Stomach (tissue), 19 donors: ENCODE measurements at places on chromosomes 5 and 9.

DNA sequence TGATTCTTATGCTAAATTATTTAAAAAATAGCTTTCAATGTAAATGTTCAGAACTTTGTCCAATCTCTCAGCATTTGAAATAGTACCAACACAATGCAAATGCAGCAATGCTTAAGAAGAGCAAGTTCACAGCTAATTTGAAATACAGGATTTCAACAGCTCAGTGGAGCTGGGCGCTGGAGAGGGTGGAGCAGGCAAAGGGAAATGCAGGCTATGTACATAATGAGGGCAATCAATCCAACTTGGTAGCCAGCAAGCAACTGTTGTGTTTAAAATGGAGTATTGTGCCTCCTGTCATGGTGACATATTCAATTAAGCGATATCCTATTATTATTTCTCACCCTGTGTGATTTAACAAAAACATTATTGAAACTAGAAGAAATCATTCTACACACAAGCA is 568.8 kb downstream of the PSAT1 start:
- DNase-seq: no peak

DNA sequence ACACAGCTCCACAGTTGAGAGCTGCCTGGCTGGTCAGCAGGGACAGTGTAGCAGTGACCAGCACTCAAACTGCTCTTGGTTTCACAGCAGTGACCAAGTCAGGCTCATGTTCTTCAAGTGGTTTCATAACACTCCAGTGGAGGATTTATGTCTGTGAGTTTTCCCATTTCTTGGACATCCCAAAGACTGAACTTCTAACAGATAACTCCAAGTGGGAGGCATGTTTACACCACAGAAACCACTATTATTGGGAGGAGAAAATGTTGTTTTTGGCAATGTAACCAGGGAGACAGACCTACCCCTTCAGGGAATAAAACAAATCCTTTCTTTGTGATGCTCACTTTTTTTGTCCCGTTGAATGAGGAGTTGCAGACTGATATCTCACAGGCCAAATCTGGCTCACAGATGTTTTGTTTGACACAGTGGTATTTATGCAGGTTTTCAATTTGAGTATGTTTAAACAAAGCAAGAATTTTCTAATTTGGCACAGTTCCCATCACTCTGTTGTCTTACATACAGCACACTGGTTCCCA is 141.5 kb downstream of the RMI1 start:
- peak; percentile 52 for DNase-seq

DNA sequence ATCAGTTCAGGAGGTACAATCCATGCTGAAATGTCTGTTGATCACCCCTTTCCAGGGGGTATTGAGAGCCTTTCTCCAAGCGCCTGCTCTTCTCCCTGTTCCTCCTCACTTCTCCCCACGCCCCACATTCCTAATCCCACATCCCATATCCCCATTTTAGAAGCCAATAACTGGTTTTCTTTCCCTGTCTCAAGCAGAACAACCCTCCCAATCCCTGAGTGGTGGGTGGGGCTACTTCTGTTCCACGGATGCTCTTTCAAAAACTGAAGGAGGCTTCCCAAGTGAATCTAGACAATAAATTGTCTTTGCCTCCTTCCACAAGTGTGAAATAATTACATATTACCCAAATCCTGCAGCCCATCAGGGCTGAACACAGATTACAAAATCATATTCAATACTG is 77.0 kb upstream of the SEMA6A start:
- DNase-seq: no peak

- DNase-seq: no peak
These were observed 29.7 kb downstream of the SHB start for GRCh38 chr9:38039090-38039906.

DNA sequence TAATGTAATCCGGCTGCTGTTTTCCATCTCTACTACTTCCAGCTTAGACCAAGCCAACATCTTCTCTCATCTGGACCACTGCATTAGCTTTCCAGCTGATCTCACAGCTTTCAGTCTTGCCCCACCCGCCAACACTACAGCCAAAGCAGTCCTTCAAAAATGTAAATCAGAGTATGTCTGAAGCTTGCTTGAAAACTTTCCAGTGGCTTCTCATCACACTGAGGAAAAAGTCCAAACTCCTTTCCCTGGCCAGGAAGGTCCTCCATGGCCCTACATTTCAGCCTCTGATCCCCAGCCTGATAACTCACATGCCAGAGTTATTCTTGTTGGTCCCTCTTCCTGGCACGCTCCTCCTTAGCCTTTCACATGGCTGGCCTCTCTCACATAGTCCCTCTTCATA is 38.5 kb downstream of the TTC1 start:
- DNase-seq: no peak

- DNase-seq: no peak
These were observed 490.7 kb upstream of the NUDT12 start for GRCh38 chr5:104053353-104053649.

GRCh38 chr5:66515209-66515608 is 81.0 kb upstream of the MAST4 start:
- DNase-seq: no peak

DNA sequence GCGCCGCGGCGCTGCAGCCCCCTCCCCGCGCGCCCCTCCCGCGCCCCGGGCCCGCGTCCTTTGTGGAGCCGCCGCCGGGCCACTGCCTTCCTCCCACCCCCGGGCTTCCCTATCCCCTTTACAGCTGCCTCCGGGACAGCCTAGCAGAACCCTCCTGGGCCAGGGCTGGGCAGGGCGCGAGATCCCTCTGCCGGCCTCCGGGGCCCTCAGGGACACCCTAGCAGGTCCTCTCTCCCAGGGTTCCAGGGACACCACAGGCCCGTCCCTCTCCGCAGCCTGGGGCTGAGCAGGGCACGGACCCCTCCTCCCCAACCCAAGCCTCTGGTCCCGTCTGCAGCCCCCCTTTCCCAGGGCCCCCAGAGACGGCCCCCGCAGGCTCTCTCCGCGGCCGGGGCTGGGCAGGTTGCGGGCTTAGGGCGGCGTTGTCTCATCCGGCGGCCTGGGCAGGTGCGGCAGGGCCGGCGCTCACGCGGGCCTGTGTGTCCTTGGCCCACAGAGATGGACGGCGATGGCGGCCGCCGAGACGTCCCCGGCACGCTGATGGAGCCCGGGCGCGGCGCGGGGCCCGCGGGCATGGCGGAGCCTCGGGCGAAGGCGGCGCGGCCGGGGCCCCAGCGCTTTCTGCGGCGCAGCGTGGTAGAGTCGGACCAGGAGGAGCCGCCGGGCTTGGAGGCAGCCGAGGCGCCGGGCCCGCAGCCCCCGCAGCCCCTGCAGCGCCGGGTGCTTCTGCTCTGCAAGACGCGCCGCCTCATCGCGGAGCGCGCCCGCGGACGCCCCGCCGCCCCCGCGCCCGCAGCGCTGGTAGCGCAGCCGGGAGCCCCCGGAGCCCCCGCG is 710 bp downstream of the WNK2 start:
- DNase-seq: no peak

- no peak for DNase-seq
These were observed 71.5 kb downstream of the ANKRD33B start for GRCh38 chr5:10635257-10635866.

DNA sequence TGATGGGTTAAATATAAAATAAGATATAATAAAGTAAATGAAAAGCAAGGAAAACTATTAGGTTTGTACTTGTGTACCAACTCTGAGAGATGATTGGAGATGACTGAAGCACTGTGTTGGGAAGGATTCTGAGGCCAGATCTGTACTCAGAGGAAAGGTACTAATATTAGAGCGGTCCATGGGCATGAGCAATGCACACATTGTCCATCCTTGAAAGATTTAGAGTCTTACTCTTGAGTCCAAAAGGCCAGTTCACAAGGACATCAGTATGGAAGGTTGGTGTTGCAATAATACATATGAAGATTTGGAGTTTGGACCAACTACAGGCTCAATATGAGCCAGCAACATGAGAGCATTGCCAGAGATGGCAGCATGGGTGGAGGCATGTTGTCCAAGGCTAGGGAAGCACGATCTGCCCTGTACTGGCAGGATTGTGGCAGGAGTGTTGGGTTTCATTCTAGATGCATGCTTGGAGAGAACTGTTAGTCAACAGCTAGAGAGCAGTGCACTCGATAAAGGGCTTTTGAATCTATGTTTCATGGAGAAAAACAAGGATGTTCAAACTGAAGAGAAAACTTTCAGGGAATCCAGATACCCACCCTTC is 84.4 kb downstream of the TMEM215 start:
- DNase-seq: no peak

DNA sequence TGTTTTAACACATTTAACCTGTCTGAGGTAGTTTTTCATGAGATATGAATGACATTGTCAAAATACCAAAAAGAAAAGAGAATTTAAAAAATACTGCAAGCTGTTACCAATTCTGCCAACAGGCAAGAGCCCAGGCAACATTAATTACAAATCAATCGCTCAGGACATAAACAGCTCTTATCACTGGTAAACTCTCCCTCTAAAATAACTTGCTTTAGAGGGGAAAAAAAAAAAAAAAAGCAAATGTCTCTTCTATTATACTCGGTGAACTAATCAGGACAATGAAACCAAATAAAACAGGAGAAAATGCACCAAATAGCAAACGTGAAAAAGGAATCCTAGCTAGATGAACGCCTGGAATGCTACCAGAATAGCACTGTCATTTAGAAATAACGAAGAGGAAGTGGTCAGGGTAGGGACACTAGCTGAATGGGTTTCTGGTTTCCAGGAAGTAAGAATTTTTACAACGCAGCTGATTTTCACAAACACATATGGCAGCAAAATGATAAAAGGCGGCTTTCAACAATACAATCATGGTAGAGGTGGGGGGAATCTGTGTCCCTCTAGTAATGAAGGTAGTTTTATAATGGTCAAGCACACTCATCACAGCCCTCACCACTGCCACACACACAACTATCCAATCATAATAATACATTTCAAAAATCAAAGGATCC is 94.9 kb downstream of the DENND1A start:
- peak; percentile 46 for DNase-seq

DNA sequence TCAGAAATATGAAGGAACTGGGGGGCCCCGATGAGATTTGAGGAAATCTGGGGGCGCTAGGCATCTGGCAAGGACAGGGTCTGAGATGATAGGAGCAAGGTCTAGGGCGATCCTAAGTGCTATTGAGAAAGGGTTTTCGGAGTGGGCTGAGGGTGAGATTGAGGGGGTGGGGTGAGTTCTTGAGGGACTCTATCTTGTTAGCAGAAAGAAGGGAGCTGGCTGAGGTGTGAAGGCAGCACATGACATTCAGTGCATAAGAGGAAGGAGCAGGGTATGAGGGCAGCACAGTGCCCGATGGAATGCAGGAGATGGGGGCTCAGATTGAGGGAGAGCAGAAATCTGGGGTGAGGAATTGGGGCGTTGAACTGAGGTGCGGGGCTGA is 640 bp downstream of the TRIM32 start:
- DNase-seq: no peak

DNA sequence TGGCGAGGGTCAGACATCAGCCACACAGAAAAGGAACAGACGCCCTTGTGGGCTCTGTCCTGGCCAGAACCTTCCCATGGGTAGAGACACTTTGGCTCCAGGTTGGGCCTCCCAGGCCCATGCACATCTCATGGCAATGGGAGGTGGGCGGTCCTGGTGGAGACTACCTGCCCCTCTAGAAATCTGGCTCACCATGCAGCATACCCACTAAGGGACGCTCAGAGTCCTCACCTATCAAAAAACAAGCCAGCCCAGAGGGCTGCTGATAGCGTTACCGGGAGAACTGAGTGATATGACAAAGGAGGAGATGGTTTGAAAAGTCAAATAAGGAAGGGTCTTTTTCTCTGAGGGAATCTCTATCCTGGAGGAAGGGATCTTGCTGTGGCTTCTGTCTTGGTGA is 62.1 kb downstream of the C5orf15 start:
- DNase-seq: no peak

- no peak for DNase-seq
These were observed 89.8 kb upstream of the TLE4 start for GRCh38 chr9:79481846-79482477.

DNA sequence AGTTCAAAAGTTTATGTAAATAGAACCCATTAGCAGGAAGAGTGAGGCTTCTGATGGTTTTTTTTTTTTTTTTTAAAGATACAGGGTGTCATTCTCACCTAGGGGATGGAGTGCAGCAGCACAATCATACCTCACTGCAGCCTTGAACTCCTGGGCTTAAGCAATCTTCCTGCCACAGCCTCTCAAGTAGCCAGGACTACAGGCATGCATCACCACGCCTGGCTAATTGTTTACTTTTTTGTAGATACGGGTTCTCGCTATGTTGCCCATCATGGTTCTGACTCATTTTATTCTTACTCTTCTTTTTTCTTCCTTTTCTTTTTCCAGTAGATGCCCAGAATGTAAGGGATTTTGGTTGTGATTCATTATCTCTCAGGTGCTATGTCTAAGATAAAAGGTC is 201.1 kb downstream of the NNT start:
- no peak for DNase-seq

DNA sequence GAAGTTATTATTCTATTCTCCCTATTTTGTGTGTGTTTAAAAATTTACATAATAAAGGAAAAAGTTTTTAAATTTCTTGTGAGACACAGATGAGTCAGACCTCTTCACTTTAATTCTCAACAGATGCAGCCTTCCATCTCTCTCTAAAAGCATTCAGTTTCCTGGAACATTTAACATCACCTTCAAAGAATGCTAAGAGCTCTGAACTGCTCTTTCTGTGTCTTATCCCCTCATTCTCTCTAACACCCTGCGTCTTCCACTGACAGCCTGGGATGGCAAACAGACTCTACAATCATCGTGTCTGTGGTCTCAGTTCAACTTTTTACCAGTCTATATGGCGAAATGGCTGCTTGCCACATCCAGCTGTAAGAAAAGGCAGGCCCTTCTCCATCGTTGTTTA is 173.0 kb downstream of the HINT1 start:
- no peak for DNase-seq

DNA sequence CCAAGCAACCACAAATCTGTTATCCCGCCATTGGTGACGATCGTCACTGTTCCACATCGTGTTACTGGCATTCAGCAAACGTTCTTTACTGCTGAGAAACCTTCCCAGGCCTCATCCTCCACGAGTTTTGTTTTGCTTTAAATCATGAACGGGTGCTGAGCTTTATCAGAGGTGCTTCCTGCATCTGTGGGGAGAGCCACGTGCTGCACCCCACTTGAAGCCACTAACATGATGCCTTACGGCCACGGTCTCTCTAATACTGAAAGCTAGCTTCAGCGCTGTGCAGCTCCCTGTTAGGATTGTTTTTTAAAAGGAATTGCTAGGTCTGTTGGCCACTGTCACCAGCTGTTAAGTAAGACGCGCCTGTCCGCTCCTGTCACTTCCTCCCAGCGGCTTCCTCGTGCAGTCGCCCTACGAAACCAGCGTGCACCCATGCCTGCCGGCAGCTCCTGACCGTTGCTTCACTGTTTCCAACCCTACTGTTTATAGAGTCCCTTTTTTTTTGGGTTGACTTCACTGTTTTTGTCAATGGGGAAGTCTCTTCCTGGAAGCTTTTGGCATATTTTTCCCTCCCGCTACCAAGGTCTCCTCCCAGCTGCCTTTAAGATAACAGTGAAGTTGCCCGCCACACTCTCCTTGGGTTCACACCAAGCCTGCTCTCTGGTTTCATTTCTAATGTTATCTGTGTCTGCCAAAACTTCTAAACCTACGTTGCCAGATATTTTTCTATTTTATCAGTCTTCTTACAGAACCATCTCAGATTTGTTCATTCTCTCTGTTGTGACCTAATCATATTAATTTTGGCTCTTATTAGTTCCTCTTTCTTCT is 20.3 kb downstream of the LPCAT1 start:
- no peak for DNase-seq

- DNase-seq: no peak
These were observed 41.6 kb downstream of the PDZD2 start for GRCh38 chr5:31680528-31680927.
